GM12891 (cell line): ENCODE measurements at places on chromosomes 6 and 20.

GRCh38 chr20:5369629-5370028, 52.9 kb upstream of the PROKR2 start:
- DNase-seq = no peak

GRCh38 chr6:88321306-88321705, 155.2 kb upstream of the CNR1 start:
- no peak for DNase-seq

GRCh38 chr6:169190144-169190584, 63.5 kb downstream of the THBS2 start:
- DNase-seq = no peak

- DNase-seq = no peak
These were observed 89.9 kb downstream of the NOL4L start for GRCh38 chr20:32495217-32495565.

DNA sequence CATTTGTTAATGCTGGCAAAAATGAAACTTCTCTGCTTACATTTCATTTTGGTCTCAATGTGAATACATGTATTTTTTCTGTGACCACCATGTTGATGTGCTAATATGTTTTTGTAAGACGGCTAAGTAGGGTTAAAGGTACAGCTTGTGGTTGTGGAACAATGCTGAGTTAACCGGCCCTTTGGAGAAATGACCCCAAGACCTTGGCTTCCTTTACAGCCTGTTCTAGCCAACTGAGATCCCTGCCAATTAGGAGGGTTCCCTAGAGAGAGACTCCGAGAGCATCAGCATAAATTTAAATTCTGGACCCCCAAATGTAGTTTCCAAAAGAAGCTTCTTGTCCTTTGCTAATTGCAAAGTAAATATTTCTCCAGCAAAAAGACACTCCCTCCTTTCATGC, 44.4 kb downstream of the RSPO3 start:
- no peak for DNase-seq

GRCh38 chr6:150651808-150652470, 52.3 kb downstream of the PLEKHG1 start:
- DNase-seq = no peak
